Amygdala (tissue), 56 donors: ENCODE measurements at places on chromosomes 7 and 10.

DNA sequence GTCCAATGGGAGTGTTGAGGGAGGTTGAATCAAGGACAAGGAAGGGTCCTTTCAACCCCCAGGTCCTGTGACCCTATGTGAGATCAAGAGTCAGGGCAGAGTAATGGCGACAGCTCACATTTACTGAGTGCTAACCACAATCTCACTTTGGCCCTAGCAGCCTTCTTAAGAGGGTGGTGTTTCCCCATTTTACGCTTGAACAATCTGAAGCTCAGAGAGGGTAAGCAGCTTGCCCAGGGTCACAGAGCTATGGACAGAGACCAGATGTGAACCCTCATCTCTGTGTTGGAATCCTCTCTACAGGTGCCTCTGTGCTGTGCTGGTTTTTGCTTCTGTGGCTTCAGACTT lies 102.0 kb downstream of the GRK5 start:
- DNase-seq, result no peak

DNA sequence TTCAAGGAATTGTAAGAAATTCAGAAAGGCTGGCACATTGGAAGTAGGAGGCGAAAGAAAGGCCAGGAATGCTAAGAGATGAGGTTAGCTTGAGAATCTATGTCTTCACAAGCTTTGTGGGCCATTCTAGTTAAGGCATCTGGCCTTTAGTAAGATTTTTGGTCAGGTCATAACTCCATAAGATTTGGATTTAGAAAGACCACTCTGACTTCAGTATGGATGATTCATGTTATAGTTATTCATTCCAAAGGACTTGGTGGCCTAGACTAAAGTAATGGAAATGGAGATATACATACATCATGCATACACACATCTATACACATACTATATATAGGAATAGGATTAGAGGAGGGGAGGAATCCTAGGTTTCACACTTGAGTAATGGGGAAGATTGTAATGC lies 77.5 kb downstream of the SEPTIN7 start:
- no peak for DNase-seq

- DNase-seq, result no peak
Observed at GRCh38 chr7:121080913-121081326, 92.4 kb downstream of the CPED1 start.

- no peak for DNase-seq
Observed at GRCh38 chr7:28570113-28570969, 158.0 kb downstream of the CREB5 start.

- no peak for DNase-seq
Observed at GRCh38 chr10:33227489-33227888, 107.0 kb downstream of the NRP1 start.

- no peak for DNase-seq
Observed at GRCh38 chr10:15213461-15213861, 45.0 kb upstream of the NMT2 start.
